Esophagus squamous epithelium (tissue), 5 donors: ENCODE measurements at places on chromosomes 4 and X. TPM values are rescaled to one million over a fixed set of nuclear protein-coding genes. Genes with fewer than 3 reads are reported as not detected.
A peak's percentile ranks its signal among the peaks of the same experiment; 100 is the strongest.

SPANXD gene
- not detected for total RNA-seq

GRCh38 chr4:15882675-15883086 lies 55.9 kb downstream of the FGFBP1 start:
- H3K27me3 ChIP-seq = no peaks in the 10 kb centered on the region
- no peak overlapping the region for H3K27ac ChIP-seq
- H3K4me1 ChIP-seq = no peaks in the 10 kb centered on the region

SSX4 gene
- total RNA-seq = not detected

GRCh38 chr4:79025170-79025569 lies 85.9 kb upstream of the PAQR3 start:
- DNase-seq = no peak
- H3K4me1 ChIP-seq = no peaks in the 10 kb centered on the region
- H3K36me3 ChIP-seq = no peaks in the 10 kb centered on the region
- H3K4me3 ChIP-seq = no peak overlapping the region

PF4V1 gene
- not detected for total RNA-seq

HTN3 gene
- not detected for total RNA-seq

NIPAL1 gene
- 32.6 TPM for total RNA-seq

- H3K27me3 ChIP-seq = no peaks in the 10 kb centered on the region
- no peak overlapping the region for H3K4me3 ChIP-seq
Measured at GRCh38 chr4:117740736-117741135, 293.6 kb upstream of the NDST3 start.

- DNase-seq = no peak
- H3K36me3 ChIP-seq = no peaks in the 10 kb centered on the region
- peak overlapping the region; percentile 34 for H3K4me3 ChIP-seq
Measured at GRCh38 chr4:139266208-139266582, 13.8 kb downstream of the MGARP start.

DNA sequence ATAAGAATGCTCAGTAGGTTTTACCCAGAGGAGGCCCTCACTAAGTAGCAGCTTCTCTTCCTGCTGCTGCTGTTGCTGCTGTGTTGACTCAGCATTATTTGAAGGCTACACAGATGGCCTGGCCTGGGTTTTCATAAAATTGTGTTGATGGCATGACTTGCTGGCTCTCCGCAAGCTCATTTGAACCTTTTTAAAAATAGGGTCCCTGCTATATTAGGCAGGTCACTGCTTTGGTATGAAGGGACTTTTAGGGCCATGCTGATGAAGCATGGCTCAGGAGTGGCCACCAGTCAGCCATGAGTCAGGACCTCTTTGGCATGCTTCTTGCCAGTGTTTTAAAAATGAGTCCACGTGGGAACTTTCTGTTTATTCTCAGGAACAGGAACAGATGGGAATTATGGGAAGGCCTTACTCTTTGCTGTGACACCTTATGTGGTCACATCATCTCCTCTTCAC lies 128.7 kb downstream of the MID1IP1 start:
- H3K27me3 ChIP-seq = no peaks in the 10 kb centered on the region
- no peaks in the 10 kb centered on the region for H3K36me3 ChIP-seq
- no peak for DNase-seq
- H3K27ac ChIP-seq = no peak overlapping the region
- H3K4me3 ChIP-seq = no peak overlapping the region
- no peaks in the 10 kb centered on the region for H3K4me1 ChIP-seq

POU3F4 gene
- not detected for total RNA-seq

TCEAL9 gene
- total RNA-seq = 39.0 TPM

DNA sequence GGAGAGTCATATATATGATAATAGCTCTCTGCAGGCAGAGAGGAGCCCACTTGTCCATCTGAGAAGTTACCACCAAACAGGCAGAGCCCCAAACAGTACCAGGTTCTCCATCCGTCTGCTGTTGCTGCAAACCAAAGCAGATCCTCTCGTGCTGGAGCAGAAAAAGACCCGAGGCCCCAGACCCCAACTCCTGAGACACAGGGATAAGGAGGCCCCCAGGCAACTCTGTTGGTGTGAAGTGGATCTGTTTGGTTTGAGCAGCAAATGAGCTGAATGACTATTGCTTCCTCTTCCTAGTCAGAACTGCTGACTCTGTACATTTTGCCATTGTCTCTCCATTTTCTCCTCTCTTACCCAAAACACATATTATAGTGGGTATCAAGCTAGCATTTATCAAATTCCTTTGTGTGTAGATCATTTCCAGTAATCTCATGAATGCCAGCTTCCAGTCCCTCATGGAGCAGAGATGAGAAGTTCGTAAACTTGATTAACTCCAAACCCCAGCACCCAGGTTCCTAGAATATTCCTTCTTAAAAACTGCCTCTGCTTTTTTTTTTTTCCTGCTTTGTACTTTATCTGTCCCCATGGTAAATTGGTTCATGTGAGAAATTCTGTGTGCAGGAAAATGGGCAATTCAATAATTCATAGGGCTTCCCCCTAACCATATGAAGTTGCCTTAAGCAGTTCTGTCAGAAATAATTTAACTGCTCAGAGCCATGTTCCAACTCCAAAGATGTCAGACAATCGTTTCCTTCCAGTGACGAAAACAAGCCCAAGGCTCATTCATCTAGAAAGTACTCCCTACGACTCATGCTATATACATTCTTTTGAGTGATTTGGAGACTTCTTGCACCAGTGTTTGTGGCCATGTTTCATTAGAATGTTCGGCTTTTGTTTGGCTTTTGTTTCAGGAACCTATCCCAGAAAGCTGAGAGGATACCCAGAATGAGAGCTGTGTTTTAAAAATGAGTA lies 98.6 kb upstream of the ATXN3L start:
- H3K4me1 ChIP-seq = no peaks in the 10 kb centered on the region
- no peaks in the 10 kb centered on the region for H3K27me3 ChIP-seq
- no peaks in the 10 kb centered on the region for H3K36me3 ChIP-seq
- no peak overlapping the region for H3K27ac ChIP-seq
- no peak overlapping the region for H3K4me3 ChIP-seq

FMR1NB gene
- total RNA-seq = not detected

SLC6A14 gene
- 8.9 TPM for total RNA-seq

DNA sequence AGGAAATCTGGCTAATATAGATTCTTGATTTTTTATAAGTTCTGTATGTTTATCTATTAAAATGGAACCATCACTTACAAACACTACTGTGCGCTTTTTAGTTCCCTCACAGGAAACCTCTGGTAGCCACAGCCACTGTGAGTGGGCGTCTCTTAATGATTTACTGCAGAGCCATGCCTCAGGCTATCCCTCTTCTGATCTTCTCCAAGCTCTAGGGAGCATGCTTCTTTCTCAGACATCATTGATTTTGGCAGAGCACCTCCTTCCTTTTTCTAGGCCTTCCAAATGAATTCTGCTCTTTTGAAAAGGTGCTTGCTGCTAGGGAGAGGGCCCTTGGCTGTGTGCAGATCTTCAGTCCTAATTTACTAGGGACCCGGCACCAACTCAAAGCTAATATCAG lies 61.1 kb upstream of the STS start:
- peaks cover 5% of the 10 kb centered on the region for H3K4me1 ChIP-seq
- H3K27ac ChIP-seq = no peak overlapping the region
- H3K36me3 ChIP-seq = no peaks in the 10 kb centered on the region
- no peak overlapping the region for H3K4me3 ChIP-seq
- DNase-seq = no peak
- no peaks in the 10 kb centered on the region for H3K27me3 ChIP-seq

GSX2 gene
- not detected for total RNA-seq

GLOD5 gene
- total RNA-seq = not detected

GRCh38 chrX:2697306-2697705 lies 6.2 kb downstream of the CD99 start:
- DNase-seq = no peak
- peak overlapping the region; percentile 97 for H3K27ac ChIP-seq
- no peaks in the 10 kb centered on the region for H3K27me3 ChIP-seq

DNA sequence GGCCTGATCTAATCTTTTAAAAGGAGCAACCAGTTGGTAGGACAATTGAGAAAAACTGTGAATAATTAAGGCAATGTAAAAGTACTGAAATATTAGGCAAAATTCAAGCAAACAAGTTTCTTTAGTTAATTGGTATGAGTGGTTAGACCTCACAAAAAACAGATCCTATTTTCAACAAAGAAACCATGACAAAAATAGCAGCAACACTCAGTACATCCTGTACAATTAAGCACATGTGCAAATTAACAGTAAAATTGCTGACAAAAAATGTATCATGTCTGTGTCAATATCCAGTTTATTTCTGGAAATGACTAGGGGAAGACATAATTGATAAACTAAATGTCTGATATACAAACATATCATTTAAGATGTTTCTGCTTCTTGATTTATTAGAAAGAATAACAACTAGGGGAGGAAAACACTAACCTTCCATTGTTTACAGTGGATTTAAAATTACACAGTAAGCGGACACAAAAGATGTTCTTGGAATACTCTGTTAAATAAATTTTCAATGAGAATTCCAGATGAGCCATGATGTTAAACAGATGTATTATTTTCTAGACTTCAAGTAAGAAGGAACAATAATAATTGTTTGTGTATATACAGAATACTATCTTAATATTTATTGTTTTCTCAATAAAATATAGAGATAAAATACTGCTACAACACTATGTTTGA lies 638.9 kb downstream of the SPRY1 start:
- H3K4me3 ChIP-seq = no peak overlapping the region
- no peak overlapping the region for H3K27ac ChIP-seq
- H3K4me1 ChIP-seq = peaks cover under 1% of the 10 kb centered on the region
- no peak for DNase-seq
- H3K27me3 ChIP-seq = no peaks in the 10 kb centered on the region

GRCh38 chrX:43643201-43643600 lies 12.9 kb upstream of the MAOA start:
- H3K4me1 ChIP-seq = peaks cover 19% of the 10 kb centered on the region
- no peaks in the 10 kb centered on the region for H3K36me3 ChIP-seq
- peak overlapping the region; percentile 46 for H3K27ac ChIP-seq
- H3K27me3 ChIP-seq = no peaks in the 10 kb centered on the region

- H3K4me1 ChIP-seq = no peaks in the 10 kb centered on the region
- no peaks in the 10 kb centered on the region for H3K36me3 ChIP-seq
- DNase-seq = no peak
- H3K4me3 ChIP-seq = no peak overlapping the region
- no peaks in the 10 kb centered on the region for H3K27me3 ChIP-seq
Measured at GRCh38 chr4:119835613-119835910, 207.0 kb upstream of the PDE5A start.

- H3K27ac ChIP-seq = no peak overlapping the region
- H3K36me3 ChIP-seq = no peaks in the 10 kb centered on the region
- no peaks in the 10 kb centered on the region for H3K4me1 ChIP-seq
- DNase-seq = no peak
Measured at GRCh38 chr4:138555108-138555507, 313.0 kb upstream of the SLC7A11 start.

SLC9B1 gene
- total RNA-seq = not detected

DNA sequence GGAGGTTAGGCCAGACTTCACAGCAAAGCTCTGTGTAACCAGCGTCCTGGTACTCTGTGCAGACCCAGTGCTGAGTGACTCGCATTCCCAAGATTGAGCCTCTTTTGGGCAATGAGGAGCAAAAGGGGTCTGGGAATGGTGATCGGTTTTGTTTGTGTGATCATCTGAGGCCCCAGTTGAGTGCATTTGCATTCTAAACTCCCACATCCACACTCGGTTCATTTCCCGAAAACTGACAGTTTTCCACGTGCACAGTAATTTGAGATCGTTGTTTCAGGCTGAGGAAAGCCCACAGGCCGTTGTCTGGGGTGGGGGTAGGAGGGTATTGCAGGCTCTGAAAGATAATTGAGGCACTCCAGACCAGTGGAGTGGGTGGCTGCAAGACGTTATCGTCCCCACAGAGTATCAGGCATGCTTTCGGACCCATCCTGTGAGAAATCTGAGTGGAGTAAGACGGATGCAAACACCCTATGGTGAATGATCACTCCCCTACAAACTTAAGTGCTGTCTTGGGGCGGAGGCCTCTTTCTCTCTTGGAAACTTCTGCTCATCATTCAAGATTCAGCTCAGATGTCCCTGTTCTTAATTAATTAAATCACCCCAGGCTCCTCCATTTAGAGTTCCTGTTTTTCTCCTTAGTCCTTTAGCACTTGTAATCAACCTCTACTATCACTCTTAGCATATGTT lies 96.1 kb downstream of the AFF1 start:
- H3K4me1 ChIP-seq = peaks cover 100% of the 10 kb centered on the region
- no peaks in the 10 kb centered on the region for H3K27me3 ChIP-seq
- DNase-seq = no peak
- no peaks in the 10 kb centered on the region for H3K36me3 ChIP-seq

GRCh38 chrX:30570505-30570904 lies 7.1 kb downstream of the TASL start:
- DNase-seq = no peak
- H3K27ac ChIP-seq = no peak overlapping the region
- H3K36me3 ChIP-seq = no peaks in the 10 kb centered on the region
- no peaks in the 10 kb centered on the region for H3K27me3 ChIP-seq
- no peaks in the 10 kb centered on the region for H3K4me1 ChIP-seq

DNA sequence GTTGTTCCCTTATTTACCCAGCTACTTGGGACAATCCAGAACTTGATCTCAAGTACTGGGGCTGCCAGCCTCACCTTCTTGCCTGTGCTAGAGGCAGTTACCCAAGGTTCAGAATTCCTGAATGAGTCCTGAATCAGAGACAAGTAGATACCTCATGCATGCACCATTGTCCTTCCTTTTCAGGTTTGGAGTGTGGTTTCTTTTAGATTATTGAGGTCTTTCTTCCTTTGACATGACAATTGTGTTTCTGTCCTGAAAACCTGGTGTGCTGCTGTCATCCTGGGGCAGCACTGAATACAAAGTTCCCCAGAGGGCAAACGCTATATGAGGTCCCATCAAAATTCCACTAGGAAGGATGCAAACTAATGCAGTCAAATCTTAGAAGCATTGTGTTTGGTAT lies 3.5 kb downstream of the CXCL2 start:
- no peaks in the 10 kb centered on the region for H3K36me3 ChIP-seq
- no peak overlapping the region for H3K4me3 ChIP-seq
- H3K27ac ChIP-seq = no peak overlapping the region

DNA sequence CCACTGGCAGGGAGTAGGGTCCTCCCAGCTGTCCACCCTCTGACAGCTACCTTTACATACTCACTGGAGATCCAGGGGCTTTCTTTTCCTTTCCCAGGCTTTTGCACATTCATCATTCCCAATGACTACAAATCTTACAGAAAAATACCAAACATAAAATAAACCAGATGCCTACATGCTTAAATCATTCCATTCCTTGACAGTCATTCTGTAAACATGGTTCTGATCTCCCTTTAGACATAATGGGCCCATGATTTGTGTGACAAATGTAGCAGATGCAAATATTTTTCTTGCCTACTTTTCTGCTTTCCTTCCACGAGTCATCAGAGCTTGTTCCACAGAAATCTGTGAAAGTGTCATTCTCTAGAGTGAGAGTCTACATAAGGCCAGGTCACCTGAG lies 207.0 kb downstream of the IDS start:
- no peak overlapping the region for H3K4me3 ChIP-seq
- no peak overlapping the region for H3K27ac ChIP-seq
- DNase-seq = no peak
- no peaks in the 10 kb centered on the region for H3K4me1 ChIP-seq
- no peaks in the 10 kb centered on the region for H3K36me3 ChIP-seq
